T47D (cell line): ENCODE measurements at places on chromosomes 13 and 19.

DNA sequence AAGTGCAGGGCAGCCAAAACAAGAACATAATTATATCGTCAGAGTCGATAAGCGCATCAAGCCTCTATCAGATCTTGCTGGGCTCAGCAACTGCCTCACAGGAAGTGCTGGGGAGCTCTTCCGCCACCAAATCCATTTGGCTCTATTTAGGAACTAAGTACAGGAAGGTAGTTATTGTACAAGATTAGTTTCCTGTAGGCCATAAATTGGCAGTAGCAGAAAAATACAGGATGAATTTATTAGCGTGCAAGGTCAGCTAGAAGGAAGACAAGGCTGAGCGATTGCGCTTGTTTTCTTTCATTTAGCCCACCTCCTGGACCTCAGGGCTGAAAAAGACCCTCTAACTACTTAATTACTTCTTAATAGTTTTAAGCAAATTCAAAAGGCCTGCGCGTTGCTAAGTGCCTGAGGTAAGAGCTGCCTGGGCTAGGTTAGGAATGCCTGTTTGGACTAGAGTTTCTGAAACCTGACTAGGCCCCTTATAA, 118.5 kb downstream of the IRS2 start:
- no peak for DNase-seq

DNA sequence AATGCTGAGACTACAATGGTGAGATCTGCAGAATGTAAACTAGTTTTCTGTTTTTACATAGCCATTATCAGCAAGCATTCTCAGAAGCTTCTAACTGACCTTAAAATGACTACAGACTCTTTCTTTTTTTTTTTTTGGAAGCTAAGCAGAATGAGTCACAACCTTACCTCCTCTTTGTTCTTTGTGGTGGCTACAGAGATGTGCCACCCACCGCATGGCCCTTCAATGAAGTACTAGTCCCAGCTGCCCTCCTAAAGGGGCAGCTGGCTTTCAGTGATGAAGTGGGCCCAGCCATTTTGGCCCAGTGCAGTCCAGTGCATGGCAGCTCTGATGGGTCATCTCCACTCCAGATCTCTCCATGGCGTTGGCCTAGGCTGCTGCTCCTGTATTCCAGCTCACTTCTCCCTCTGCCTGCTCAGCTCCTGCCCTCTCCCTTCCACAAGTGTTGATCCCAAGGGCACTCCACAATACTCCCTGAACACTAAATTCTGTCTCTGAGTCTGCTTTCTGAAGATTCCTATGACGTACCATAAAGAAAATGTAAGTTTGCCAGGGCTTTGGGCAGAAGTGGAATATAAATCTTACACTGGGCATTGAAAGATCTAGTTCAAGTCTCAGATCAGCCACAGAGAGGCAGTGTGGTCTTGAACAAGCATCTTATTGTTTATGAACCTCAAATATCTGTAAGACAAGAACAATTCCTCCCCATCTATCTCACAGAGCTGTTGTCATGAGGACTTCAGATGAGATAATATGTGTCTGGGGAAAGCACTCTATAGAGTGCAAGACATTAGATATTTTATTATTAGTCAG, 85.6 kb downstream of the RXFP2 start:
- no peak for DNase-seq

DNA sequence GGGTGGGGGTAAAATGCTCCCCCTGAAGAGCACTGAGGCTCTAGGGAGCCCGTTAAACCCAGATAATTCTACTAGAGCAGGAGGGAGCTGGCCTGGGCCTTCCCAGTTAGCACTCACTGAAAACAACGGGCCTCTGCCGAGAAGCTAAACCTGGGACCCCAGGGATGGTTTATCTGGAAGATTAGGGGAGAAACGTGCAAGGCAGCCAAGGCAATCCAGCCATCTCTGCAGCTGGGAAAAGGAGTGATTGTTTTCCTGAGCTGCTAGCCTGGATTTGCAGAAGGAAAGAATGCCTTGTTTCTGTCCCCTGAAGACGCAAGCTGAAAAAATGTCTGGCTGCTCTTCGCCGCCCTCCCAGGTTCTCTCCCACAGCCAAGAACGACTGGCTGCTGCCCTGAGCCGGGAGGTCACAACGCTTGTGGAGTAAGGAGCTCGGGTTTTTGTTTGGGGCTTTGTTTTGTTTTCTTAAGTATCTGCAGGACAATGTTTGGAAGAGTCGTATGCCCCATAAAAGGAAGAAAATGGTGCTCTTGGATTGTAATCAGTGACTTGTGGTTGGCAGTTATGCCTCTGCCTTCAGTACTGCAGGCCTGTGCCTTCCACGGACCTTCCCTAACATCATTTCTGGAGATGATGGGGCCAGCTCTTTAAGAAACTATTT, 31.5 kb downstream of the COL4A2 start:
- DNase-seq = no peak

DNA sequence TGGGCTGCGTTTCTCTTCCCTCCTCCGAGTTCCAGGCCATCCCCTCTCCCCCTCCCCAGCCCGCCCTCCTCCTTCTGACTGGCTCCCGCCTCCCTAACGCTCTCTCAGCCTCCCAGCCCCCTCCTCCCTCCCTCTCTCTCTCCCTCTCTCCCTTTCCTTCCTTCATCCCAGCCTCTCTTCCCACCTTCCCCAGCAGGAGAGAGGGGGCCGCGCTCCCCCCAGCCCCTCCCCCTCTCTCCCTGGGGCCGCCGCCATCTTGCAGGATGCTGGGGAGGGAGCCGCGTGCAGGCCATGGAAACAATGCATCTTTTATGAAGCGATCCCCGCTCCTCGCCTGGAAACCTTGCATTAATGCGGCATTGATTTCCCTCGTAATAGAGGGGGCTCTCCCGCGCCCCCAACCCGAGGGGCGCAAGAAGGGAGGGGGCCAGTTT, 42.6 kb upstream of the ADGRL1 start:
- DNase-seq = peak; percentile 67

DNA sequence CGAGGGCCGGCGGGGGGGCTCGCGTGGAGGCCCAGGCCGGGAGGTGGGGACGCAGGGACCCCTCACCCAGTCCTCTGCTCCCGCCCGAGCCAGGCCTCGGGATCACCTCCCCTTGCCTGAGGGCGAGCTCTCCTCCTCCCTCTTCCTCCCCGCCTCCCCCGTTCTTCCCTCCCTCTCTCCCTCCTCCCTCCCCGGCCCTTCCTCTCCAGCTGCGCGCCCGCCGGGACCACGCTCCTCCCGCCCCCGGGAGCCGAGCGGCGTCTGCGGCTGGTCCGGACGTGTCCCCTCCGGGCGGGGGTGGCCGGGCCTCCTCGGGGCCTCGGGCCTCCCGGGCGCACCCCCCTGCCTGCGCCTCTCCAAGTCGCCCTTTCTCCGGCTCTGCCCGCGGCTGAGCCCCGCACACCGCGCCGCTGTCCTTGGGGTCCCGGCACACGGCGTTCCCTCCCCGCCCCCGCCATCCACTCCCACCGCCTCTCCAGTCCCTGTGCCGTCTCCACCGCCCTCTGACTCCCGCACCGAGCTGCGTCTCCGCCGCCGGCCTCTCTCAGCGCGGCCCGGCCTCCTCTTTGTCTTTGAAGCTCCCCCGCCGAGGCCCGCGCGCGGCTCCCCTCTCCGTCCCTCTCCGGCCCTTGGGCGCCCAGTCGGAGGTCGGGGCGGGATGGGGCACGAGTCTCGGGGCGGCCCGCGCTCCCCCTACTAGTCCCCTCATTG, 5.7 kb downstream of the SOX1 start:
- DNase-seq = no peak

- no peak for DNase-seq
Measured at GRCh38 chr13:95605448-95606125, 38.9 kb downstream of the DZIP1 start.

- no peak for DNase-seq
Measured at GRCh38 chr13:51683597-51683996, 99.3 kb downstream of the WDFY2 start.

DNA sequence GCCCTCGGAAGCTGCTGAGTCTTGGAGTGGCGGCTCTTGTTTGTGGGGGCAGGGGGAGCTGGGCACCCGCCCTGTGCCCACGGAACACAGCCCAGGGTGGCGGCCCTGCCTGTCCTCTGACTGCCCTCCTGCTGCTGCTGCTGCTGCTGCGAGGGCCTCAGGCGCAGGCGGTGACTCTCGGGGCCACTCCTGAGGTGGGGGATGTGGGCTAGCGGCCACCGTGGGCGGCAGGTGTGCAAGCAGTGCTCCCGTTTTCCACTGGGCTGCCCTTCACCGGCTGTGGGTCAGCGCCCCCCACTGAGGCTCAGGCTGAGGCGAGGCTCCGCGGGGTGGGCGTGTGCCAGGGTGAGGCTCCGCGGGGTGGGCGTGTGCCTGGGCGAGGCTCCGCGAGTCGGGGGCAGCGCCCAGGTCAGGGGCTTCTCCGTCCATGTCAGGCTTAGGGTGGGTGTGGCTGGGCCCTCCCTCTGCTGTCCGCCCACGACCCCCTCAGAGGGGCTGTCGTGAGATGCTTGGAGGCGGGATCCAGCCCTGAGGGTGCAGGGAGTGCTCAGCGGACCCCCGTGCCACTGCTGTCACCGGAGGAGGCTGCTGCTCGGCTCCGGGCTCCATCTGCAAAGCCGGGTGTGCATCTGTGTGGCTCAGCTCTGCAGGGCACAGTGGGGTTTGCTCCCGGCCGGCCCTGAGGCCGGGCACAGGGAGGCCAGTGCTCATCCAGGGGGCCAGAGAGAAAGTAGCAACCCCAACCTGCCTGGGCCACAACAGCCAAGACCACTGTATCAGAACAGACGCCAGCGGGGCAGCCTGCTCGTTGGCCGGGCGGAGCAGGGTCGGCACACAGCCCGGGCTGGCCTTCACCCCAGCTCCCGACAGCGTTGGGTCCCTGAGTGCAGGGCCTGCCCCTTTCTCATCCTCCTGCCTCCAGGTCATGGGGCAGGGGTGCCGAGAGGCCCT, 14.5 kb downstream of the CSNK1G2 start:
- no peak for DNase-seq

- DNase-seq = peak; percentile 11
Measured at GRCh38 chr13:48731001-48731658, 77.4 kb downstream of the CYSLTR2 start.

- no peak for DNase-seq
Measured at GRCh38 chr13:76012091-76012721, 376.1 kb downstream of the LMO7 start.

DNA sequence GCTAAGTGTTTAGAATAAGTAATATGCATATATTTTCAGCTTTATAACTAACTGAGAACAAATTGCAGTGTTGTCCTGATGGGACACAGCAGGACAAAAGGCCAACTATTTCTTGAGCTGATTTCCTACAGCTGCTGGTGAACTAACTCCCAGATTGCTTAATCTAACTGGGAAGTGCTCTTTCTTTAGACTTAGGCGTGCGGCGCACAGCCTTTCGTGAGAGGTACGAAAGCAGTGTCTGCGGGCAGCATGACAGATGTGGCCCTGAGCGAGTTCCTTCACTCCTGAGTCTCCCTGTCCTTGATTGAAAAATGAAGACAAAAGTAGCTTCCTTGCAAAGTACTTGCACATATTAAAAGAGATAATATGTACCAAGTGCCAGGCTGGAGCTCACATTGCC, 47.3 kb upstream of the NPAS1 start:
- DNase-seq = no peak

GRCh38 chr13:111952032-111952431, 114.9 kb upstream of the SOX1 start:
- DNase-seq = no peak

- DNase-seq = no peak
Measured at GRCh38 chr13:98459721-98460370, 117.1 kb downstream of the STK24 start.

DNA sequence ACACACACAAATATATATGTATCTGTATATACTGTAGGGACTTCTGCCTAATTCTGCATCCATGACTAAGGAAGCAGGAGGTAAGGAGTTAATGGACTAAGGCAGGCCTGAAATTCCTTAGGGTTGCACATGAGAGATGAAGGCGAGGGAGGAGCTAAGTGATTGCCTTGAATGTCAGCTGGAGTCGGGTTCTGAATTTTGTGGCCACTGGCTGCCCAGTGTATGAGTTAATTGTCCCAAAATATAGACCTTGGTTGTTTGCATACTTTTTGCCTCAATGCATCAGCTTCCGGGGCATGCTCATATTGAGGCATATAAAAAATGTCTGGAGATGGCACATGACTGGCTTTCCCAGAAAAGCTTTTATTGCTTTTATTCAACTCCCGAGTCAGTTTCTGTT, 245.5 kb downstream of the TDRD3 start:
- no peak for DNase-seq

DNA sequence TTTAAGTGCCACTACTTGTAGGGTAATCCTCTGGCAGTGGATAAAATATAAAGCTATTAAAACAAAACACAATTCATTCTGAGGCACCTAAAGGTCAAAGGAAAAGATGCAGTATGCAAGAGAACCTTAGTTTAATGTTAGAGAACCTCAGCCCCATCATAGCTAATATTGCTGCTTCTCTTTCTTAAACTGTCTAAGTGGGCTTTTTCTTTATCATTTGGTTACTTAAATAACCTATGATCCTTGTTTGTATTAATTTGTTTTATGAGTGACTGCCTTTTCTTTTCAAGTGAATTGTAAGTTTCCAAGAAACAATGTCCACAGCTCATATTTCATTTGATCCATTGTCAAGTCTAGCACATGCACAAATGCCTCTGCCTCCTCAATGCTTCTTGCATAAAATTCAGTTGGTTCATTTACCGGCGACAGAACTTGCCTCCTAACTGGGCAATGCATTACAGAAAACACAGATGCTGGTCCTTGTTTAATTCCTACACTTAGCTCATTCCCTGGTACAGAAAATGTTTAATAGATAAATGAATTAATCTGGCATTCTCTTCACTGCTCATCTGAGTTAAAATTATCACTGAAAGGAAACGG, 1049.8 kb downstream of the OLFM4 start:
- DNase-seq = no peak

DNA sequence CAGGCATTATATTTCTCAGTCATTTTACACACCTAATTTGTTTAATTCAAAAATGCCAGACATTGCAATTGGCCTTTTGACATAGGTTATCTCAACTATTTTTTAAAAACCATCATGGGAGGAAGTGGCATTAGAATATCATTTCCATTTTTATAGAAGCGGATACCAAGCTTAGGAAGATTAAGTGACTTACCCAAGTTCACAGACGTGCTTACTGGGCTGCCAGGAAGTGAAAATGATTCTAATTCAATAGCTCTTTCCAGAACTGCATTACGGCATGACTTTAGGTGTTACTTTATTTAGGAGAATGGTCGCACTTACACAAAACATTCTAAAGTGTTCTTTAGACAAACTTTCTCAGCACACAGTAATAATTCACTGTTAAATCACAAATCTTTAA, 231.9 kb downstream of the KLF12 start:
- DNase-seq = no peak

DNA sequence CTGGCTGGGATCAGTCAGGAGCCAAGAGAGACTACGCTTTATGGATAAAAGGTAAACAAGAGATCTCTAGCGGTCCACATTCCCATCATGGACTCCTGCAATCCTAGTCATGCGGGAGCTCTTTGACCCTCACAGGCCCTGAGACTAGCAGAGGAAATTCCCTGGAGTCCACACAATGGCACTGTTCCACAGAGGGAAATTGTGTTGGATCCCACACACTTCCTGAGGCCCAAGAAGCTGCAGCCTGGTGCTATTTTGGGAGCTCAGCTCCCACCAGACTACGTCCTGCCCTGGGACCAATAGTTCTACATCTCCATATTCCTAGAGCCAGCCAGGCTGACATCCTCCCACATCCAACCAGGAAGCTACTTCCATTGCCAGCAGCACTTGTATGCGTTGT, 2358.4 kb downstream of the PCDH9 start:
- no peak for DNase-seq
